ENCODE measurements at places on chromosomes 1 and 21.

DNA sequence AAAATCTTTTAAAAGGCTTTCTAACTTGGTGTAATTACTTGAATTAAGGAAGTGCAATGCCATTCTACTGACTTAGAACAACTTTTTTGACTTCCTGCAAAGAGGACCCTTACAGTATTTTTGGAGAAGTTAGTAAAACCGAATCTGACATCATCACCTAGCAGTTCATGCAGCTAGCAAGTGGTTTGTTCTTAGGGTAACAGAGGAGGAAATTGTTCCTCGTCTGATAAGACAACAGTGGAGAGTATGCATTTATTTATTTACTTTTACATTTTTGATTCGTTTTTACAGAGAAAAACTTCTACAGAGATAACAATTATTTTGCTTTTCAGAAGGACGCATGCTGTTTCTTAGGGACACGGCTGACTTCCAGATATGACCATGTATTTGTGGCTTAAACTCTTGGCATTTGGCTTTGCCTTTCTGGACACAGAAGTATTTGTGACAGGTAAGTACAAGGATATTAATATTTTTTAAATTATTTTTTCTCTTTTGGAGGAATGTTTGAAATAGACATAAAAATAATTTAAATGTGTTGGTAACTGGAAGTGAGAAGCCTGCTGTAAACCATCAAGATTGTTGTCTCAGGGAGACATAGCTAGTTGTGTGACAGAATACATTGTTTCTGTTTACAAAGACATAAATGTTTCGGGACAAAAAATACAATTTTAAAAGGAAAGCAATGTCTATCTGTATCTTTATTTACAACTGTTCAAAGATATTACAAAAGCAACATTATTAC, at the start of gene PTPRC:
Gene PTPRC (plus strand): TSS at position 147 of the 742 bp plus-strand sequence. CDS start 229 bp downstream, at position 376.
- no peak for DNase-seq

DNA sequence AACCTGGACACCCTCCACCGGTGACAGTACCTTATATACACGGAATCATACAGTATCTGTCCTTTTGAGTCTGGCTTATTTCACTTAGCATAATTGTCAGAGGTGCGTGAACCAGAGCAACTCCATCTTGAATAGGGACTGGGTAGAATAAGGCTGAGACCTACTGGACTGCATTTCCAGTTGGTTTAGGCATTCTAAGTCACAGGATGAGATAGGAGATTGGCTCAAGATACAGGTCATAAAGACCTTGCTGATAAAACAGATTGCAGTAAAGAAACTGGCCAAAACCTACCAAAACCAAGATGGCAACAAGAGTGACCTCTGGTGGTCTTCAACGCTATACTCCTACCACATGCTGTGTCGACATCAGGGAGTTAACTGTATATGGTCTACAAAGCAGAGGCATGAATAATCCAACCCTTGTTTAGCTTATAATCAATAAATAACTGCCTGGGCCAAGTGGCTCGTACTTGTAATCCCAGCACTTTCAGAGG, 1.4 kb upstream of the FDPS start:
- DNase-seq: no peak

DNA sequence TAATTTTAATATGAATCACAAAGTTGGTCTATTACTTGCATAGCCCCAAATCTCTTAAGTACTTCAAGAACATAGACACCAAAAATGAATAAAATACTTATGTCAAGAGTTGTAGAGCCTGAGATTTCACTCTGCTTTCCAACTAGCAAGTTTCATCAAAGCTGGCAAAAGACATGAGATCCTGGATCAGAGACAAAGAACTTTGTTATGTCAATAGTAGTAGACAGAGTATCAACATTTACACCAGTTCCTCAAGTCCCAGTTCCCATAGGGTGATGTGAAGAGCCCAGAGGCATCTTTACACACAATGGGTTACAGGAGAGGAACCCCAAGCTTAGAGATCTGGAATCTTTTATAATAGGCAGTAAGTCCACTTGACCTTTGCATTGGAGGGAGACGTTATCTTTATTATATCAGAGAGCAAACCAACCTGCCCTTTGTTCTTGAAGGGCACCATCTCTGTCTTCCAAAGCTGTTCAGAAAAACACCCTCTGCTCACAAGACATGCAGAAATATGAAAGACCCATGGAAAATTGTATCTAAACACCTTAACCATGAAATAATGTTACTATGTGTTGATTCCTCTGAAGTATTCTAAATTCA, 174.4 kb upstream of the GALNT2 start:
- no peak for DNase-seq

- no peak for DNase-seq
These were observed 299.6 kb downstream of the LMX1A start for GRCh38 chr1:165056914-165057313.

DNA sequence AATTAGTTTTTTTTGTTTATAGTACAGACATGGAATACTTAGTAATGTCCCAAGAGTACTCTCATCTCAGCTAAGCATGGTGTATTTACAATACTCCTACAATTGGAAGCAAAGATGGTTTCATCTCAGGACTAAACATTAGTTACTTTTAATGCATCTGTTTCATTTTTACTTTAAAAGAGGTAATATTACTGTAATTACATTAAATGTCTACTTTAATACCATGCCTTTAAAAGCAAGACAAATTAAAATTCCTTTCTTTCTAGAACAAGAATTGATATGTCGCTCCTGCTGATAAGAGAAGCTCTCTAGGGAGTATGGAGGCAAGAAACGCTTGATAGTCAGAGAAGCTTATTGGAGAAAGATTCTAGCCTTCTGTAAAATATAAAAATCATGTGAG, 284.9 kb upstream of the ADAMTS5 start:
- no peak for DNase-seq

GRCh38 chr21:14530592-14530991, 15.5 kb downstream of the SAMSN1 start:
- no peak for DNase-seq

DNA sequence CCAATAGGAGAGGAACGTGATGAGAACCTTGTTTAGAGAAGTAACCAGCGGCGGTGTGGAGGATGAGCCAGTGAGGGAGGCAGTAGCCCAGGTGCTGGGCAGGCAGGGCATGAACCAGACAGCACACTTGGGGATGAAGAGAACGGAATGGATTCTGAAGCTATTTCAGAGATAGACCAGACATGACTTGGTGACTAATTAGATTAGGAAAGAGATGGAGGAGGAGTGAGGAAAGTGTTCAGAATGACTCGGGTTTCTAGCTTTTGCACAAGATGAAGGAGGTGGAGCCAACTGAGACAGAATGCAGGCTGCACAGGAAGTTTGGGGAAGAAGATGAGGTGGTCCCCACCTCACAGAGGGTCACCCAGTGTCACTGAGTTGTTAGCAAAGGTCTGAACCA, 5.1 kb downstream of the PEF1 start:
- DNase-seq: no peak

DNA sequence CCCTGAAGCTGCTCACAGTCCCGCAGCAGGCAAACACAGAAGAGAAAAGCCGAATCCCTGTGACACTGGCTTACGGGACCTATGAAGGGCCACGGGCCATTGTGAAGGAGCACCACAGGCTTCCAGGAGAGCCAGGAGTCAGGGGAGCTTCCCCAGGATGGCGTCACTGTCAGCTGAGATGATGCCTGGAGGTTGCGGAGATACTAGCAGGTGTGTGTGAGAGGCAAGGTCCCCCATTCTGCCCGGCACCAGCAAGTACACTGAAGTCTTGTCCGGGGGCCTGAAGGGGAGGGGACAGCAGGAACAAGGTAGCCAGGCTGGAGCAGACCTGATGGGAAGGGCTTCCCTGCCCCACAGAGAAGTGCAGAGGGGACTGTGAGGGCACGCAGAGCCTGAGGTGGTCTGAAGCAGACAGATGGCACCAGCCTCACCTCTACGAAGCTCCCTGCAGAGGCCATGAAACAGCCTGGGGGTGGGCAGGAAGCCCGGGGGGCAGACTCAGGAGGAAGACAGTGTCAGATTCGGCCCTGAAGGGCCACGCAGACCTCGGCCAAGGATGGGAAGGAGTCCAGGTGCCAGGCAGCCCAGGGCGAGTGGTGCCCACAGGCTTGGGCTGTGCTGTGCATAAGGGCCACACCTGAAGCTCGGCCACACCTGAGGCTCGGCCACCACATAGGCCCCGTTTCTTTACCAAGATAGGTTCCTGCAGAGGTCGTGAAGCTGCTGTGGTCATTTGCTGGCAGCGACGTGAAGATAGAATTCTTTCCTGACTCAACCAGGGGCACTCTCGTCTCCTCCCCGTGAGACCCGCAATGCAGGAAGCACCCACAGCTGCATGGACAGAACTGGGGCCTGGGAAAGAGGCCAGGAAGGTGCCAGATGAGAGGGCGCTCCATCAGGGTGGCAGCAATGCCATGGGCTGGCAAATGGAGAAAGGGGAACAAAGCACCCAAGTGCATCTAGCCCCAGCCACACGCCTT, 10.1 kb downstream of the TCP10L start:
- DNase-seq: no peak

DNA sequence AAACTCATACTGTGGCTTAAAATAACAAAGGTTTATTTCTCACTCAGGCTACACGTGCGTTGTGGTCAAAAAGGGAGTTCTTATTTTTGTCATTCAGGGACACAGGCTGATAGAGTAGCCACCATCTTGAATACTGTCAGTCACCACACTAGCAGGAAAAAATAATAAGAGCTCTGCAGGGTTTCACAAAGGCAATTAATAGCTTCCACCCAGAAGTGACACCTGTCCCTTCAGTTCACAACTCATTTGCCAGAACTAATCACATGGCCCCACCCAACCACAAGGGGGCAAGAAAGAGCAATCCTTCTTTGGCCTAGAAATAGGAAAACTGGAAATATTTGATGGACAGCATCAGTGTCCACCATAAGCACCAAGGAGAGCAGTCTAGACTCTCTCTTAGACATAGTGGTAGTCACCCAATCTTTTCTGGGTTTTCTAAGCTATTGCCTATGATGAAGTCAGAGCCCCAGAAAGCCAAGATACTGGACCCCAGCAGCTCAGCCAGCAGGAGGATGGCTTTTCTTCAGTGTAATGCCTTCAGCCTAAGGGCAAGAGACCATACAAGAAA, 8.2 kb downstream of the HAPLN2 start:
- peak; percentile 75 for DNase-seq

DNA sequence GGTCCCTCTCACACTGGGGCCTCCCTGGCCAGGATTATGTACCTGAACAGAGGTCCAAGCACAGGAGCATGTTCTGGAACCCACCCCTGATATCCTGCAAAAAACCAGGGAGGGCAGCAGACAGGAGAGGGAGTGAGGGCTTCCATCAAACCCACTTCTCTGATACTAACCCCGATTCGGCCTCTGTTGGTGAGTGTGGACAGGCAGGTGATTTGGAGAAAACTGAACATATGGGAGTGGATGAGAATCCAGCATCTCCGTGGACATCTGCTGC, 215.3 kb downstream of the MATN1 start:
- DNase-seq: no peak

GRCh38 chr1:197637406-197637805, 137.9 kb downstream of the DENND1B start:
- DNase-seq: no peak

- no peak for DNase-seq
These were observed 55.0 kb downstream of the PLPPR5 start for GRCh38 chr1:98949621-98950020.

- no peak for DNase-seq
These were observed 74.8 kb upstream of the TINAGL1 start for GRCh38 chr1:31501505-31501904.

GRCh38 chr1:69679965-69680364, 112.2 kb downstream of the LRRC7 start:
- no peak for DNase-seq

DNA sequence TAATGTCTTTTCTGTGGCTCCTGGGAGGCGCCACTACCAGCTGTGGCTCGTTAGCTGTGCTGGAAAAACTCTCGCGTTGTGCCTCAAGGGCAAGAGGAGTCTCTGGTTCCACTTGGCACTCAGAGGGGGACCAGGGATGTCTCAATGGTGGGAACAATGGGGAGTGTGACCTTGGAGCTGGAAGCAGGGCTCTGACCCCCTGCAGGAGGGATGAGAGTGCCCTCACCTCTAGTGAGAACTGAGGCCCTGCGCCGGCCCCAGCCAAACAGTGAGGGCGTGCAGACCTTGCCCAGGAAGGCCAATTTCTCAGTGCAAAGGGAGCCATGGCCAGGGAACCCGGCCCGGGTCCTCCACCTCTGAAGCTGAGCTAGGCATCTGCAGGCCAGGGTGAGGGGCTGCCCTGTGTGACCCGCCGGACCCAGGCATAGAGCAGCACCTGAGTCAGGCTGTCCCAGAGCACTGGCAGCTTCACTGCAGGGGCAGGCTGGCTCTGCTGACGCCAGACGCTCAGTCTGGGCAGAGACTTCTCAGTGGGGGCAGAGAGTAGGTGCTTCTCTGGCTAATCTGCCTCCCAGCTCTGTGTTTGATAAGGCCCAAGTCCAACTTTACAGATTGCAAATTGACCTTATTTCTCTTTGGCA, 1.8 kb downstream of the RD3 start:
- DNase-seq: no peak

DNA sequence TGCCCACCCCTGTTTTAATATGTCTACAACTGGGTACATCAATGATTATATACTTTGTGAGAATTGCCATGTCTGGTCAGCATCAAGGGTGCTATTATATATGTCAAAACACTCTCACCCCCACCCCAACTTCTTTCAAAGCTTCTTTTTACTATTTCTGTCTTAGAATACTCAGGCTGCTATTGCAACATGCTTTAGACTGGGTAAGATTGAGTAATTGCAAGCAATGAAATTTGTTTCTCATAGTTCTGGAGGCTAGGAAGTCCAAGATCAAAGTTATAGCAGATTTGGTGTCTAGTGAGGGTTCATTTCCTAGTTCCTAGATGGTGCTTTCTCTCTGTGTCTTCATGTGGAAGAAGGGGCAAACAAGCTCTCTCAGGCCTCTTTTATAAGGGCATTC, 100.5 kb upstream of the KCNK1 start:
- no peak for DNase-seq
